ENCODE measurements at places on chromosomes 1 and 21.

- no peak for DNase-seq
Measured at GRCh38 chr1:21623410-21623961, 45.7 kb downstream of the RAP1GAP start.

- no peak for DNase-seq
Measured at GRCh38 chr1:181141431-181141910, 53.0 kb downstream of the IER5 start.

DNA sequence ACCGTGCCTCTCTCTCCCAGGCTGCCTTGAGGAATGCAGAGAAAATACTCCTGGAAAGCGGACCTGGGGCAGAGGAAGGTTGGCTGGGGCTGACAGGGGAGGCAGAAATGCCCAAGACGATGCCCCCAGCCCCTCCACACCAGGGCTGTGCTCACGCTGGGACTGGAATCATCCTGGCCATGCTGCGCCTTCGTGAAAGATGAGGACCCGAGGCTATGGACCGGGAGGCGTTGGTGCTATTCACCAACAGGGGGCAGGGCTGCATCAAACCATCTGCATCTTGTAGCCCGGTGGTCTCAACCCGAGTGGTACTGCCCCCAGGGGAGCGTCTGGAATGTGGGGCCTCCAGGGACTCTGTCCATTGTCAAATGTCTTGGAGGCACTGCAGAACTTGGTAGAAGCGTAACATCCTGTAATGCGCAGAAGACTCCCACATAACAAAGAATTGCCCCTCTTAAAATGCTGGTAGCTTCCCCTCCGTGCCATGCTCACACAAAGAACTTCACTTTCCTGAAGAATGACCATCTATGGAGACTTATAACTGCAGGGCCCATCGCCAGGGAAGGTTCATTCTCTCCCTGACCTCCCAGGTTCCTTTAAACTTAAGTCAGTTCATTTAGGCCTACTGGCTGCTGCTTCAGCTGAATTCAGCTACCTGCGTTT lies 251.2 kb downstream of the RRAGC start:
- no peak for DNase-seq

DNA sequence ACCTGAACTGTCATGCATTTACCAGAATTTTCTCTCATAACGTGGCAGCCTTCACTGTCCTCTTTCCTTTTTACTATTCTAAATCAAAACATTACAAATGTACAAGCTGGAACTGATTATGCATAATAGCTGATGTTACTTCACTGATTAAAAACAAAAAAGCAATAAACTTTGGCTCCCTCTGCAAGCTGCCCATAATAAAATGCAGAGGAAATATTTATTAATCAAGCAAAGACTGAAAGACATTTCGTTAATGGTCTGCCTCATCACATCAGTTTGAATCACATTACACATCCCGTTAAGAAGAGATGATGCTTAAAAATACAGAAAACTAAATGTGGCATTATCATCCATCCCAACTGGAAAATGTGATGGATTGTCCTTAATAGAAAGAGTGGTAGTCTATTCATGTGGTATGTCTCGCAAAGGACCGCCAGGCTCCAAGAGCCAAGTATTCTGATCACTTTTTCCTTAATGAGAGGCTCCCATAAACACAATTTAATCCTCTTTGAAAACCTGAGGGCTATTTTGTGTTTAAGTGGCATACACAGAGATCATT lies 225.3 kb downstream of the RGS7 start:
- no peak for DNase-seq

GRCh38 chr1:172724765-172725613 lies 66.1 kb downstream of the FASLG start:
- DNase-seq = no peak

DNA sequence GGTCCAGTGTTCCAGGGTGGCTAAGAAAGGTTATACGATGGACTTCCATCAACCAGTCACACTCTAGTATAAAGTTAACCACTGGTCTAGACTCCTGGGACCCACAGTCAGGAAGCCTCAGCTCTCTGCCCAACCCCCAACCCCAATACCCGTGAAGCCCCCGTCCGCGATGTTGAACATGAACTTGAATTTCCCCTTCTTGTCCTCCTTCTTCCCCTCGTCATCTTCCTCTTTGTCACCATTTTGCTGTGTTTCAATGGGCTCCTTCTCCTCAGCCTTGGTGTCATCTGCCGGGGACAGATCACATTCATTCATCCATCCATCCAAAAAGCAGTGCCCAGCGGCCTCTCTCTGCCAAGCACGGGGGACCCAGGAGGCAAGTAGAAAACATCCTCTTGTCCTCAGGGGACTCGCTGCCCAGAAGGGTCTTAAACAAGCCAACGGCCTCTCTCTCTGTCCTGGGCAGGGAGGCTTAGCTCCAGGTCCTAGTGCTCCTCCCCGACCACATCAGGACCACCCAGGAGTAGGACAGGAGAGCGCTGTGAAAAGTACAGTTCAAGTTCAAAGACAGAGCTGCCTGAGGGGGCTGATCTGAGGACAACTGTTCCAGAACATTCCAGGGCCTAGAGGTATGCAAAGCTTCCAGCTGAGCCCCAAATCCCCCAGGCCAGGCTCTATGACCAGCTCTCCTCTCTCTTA lies 66.5 kb downstream of the KCNAB2 start:
- DNase-seq = no peak

DNA sequence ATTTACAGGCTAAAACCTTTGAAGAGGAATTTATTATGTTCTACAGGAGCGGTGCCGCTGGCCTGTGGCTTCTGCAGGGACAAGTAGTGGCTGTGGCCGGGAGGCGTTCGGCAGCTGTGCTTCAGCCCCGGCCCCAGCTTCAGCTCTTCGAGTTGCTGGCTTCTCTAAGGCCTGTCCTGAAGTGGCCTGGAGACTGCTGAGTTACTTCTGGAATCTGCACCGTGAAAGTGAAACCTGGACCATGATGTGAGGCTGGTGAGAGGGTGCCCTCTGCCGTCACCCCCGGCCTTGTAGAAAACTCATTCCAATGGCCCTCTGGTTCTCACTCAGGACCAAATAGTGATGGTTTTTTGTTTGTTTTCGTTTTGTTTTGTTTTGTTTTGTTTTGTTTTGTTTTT lies 48.1 kb downstream of the PRKCZ start:
- DNase-seq = no peak

- no peak for DNase-seq
Measured at GRCh38 chr1:157047062-157047410, 1.5 kb upstream of the ARHGEF11 start.
